ENCODE measurements at places on chromosomes 7 and 10.

DNA sequence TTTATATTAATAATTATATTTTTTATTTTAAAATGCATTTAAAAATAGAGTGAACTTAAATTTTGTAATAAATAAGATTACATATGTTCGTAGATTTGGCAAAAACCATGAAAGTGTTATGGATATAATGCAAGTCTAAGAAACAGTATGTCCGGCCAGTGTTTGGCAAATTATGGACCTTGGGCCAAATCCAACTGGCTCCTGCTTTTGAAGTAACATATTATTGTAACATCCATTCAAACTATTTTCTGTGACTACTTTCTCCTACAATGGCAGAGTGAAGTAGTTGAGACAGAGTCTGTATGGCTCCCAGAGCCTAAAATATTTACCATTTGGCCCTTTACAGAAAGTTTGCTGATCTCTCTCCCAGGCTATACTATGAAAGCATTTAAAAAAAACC lies 38.9 kb downstream of the TMEM229A start:
- no peak for DNase-seq

- no peak for DNase-seq
Observed at GRCh38 chr7:85714951-85715350, 528.1 kb upstream of the SEMA3D start.

DNA sequence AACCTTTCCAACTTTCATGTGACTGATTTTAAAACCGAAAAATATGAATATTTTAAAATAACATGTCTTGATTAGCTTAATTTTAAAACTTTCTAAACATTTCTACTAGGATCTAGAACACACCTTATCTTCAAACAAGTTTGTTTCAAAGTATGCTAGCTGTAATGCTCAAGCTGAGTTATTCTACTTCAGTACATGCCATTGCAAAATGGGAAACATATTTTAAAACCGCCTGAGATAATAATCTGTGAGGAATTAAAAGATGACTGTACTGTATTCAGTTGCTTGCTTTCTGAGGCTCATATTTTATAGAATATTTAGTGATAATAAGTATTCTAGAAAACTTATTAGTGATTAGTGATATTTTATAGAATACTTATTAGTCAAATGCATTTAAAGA lies 99.6 kb downstream of the LMBR1 start:
- no peak for DNase-seq

DNA sequence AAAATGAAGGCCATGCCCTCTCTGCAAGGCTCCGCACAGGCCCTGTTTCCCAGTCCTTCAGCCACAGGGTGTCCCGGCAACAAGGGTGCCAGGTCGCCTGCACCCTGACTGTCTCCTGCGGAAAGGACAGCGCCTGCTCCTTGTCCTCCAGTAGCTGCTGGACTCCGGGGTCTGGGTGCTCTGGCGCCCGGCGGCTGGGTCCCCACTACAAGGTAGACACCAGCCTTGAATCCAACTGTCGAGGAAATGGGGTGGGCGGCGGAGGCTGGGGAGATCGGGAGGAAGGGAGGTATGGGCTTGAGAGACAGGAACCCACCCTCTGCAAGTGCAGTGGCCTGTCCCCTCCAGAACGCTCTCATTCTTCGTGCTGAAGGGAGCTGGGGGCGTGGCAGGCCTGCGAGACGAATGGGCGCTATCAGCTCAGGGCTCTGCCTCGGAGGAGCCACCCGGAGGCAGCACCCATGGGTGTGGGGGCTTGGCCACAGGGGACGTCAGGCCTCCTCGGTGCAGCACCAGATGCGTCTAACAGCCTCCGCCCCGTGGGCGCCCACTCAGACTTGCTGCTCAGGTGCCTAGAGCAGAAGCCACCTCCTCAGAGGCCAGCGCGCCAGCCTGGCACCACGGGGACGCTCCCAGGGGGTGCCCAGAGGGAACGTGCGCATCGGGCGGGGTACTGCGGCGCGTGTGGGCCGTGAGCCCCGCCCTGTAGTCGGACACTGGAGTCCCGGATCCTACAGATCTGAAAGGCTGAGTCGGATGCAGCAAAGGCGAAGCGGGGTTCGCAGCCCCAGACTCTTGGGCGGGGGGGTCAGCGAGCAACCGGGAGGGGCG lies 15.6 kb downstream of the ADAM8 start:
- peak; percentile 54 for DNase-seq

GRCh38 chr10:15237351-15237750 lies 68.9 kb upstream of the NMT2 start:
- no peak for DNase-seq

DNA sequence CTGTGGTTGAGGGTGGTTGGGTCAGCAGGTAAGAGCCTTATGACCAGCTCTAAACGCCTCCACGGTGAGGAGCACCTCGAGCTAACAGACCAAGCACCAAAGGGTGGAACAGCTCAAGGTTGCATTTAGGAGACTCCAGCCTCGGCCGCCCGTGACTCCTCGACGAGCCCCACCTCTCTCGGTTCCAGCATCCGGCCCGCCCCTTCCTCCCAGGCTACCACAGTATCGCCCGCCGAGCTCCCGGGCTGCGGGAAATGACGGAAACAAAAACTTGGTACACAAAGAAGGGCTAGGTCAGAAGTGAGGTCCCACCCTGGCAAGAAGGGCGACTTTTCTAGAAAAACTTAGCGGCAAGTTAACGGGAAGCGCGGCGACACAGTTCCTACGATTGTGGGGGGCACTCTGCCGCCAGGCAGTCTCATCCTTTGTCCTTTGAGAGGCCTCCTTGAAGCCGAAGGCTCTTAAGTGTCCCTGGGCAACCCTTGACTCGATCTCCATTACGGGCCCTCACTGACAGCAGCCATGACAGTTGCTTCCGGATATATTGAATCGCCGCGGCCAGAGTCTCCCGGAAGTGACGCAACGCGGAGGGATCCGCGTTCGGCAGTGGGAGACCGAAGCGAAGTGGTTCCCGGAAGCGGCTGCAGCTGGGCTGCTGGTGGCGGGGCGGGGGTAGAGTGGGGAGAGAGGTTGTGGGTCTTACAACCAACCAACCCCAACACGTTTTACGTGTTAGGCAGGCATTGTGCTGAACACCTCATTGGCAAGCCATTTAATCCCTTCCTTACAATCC lies 40.2 kb upstream of the ZNF518A start:
- peak; percentile 83 for DNase-seq

GRCh38 chr10:109835257-109835656 lies 88.1 kb downstream of the XPNPEP1 start:
- DNase-seq: no peak

- DNase-seq: no peak
Observed at GRCh38 chr7:14691034-14691433, 211.5 kb downstream of the DGKB start.

GRCh38 chr10:31215052-31215451 lies 104.0 kb upstream of the ZEB1 start:
- DNase-seq: no peak

- no peak for DNase-seq
Observed at GRCh38 chr7:69839782-69840181, 241.5 kb downstream of the AUTS2 start.

DNA sequence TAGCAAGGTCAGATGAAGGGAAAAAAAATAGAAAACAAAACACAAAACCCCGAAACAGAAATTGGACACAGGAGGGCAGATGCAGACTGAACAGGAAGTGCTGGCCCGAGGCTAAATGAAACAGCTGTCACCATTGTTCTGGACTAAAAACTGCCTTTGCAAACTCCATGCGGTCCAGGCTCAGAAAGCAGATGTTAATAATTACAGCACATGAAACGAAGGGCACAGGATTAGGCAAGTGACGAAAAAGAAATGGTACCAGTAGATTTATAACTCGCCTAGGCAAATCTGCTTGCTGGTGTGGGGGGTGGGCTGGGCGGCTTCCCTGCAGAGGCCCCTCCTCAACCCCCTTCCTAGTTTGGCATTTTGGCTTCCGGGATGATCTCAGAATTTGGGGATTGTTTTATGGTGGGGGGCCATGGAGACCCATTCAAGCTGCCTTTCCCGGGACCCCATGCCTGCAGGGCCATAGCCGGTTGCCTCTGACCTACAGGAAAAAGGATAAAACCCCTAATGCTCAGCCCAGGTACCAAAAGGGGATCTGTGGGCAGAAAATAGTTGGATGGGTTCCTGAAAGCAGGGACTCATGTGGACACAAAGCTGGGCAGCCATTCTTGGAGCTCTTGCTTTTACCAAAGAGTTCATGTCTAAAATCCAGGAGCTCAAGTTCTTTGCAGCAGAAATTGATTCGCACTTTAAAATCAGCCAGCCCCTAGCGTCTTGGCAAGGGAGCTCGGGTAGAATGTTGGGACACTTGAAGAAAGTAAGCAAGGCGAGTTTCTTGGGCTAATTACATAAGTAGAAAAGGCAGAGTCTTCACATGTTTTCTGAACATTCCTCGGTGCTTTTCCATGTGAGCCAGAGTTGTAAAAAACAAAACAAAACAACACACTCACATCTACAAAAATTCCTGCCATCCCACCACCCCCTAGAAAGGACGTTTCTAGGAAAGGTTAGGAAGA lies 39.0 kb upstream of the EMX2 start:
- no peak for DNase-seq

- no peak for DNase-seq
Observed at GRCh38 chr10:74955796-74956195, 129.4 kb downstream of the KAT6B start.

- no peak for DNase-seq
Observed at GRCh38 chr10:70786799-70787415, 1.7 kb upstream of the TBATA start.

- DNase-seq: no peak
Observed at GRCh38 chr7:103944230-103944900, 45.1 kb downstream of the RELN start.

- peak; percentile 81 for DNase-seq
Observed at GRCh38 chr10:69994262-69994661, 58.4 kb upstream of the MACROH2A2 start.

- no peak for DNase-seq
Observed at GRCh38 chr7:135377171-135377570, 132.7 kb downstream of the CNOT4 start.

- DNase-seq: no peak
Observed at GRCh38 chr10:50422259-50422658, 170.9 kb upstream of the ASAH2 start.

GRCh38 chr7:35714862-35715261 lies 19.9 kb upstream of the HERPUD2 start:
- no peak for DNase-seq

GRCh38 chr10:61805091-61805490 lies 96.4 kb upstream of the ARID5B start:
- no peak for DNase-seq

GRCh38 chr7:51114501-51114900 lies 202.1 kb downstream of the COBL start:
- DNase-seq: no peak

DNA sequence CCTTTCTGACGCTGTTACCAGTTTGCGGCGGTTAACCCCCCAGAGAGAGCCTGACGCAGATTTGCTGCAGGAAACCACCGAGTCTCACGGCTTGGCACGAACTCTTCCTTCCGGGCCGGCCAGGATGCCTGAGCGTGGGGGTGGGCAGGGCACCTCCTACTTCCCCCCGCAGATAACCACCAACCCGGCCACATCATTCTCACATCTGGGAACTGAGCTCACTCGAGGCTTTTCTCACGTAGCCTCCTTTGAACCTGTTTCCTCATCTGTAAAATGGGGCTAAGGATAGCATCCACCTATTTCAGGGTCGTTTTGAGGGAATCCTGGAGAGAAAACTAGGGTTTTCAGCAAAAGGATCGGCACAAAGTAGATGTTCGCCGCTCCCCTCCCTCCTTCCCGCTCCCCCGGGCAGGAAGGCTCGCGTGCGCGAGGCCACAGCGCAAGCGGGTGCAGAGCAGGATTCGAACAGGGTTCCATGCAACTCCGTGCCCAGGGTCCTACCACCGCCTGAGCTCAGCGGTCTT lies 23.6 kb downstream of the DDIT4 start:
- DNase-seq: no peak

GRCh38 chr10:132916956-132917666 lies 25.3 kb downstream of the CFAP46 start:
- no peak for DNase-seq

GRCh38 chr10:28243923-28244322 lies 58.9 kb downstream of the MPP7 start:
- DNase-seq: no peak

DNA sequence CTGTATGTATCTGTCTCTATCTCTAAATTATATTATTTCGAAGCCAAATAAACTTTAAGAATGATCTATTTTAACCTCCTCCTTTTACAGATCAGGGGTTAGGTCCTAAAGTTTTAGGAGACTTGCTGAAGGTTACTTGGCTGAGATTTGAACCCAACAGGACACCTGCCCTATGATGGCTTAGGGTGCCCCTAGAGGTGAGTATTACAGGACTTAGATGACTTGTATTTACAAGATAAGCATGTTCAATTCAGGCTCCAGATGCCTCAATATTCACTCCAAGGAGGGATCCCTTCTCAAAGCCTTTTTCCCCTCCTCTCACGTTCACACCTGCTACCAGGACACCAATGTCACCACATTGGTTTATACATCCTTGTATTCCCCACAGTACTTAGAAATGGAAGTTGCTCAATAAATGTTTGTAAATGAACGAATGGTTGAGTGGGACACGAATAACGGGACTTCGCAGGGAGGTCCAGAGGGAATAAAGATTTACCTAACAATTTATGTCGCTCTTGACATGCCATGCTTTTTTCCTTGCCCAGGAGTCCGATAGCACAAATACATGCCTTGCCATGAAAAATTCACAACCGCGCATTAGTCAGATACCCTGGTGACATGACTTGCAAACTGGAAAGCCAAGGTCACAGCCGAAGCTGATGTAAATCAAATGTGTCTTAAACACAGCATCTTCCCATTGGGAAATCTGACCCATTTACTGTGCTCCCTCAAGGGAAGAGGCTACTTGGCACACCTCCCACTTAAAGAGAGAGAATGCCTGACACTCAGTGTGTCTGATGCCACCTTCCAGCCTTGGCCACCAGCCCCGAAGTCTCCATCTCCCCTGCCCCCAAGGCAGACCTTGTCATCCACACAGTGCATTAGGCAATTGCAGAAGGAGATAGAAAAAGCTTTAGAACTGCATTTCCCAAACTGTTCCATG lies 872.2 kb upstream of the AUTS2 start:
- no peak for DNase-seq

DNA sequence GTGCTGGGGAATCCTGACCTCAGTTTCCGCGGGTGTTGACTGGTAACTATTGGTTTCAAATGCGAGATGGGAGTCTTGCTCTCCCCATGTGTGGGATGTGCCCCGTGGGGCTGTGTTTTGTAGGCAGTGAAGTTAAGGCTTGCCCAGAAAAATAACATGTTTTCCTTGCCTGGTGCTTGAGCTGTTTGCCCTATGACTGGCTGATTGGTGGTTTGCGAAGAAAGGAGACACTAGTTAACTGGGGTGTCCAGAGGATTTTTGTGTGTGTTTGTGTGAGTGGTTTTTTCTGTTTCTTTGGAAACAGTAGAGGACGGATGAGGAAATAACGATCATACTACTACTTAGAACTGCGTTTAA lies 61.9 kb downstream of the CREB5 start:
- DNase-seq: no peak

- DNase-seq: no peak
Observed at GRCh38 chr10:34320265-34320664, 494.8 kb downstream of the PARD3 start.

- DNase-seq: no peak
Observed at GRCh38 chr10:33886299-33886698, 551.8 kb upstream of the NRP1 start.

- DNase-seq: peak; percentile 25
Observed at GRCh38 chr7:98555403-98555802, 61.7 kb upstream of the NPTX2 start.

GRCh38 chr10:62058476-62058875 lies 157.0 kb downstream of the ARID5B start:
- DNase-seq: no peak
